ENCODE measurements at places on chromosomes 1 and 21. TPM values are rescaled to one million over a fixed set of nuclear protein-coding genes. Genes with fewer than 3 reads are reported as not detected.
A peak's percentile ranks its signal among the peaks of the same experiment; 100 is the strongest.

The PRAMEF12 gene
- not detected for total RNA-seq

- peak; percentile 7 for DNase-seq
These were observed 3.9 kb downstream of the ACOT11 start for GRCh38 chr1:54551891-54552290.

The ATXN7L2 gene
- total RNA-seq: 4.6 TPM

The CDC42BPA gene
- 41.8 TPM for total RNA-seq

DNA sequence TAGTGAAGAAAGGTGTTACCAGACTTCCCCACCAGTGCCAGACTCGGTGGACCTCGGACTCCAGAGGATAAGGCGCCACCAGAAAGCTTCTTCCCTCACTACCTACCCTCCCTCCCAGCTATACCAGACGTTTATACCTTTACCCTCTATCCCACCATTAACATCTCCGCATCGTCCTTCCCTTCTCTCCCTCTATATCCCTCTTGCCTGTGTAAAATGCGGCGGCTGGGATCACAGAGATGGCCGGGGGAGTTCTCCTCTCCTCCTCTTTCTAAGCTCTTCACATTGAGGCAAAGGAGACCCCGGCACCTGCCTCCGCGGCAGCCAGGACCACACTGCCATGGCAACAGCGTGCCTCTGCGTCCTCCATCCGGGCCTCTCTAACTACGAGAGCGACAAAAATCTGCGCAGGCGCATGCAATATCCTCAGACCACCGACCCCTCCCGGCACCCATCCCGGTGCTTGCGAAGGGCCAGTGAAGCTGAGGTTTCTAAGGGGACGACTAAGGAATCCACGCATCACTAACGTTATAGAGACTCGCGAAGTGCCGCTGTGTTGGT lies at the start of gene CCDC181:
Gene CCDC181 (minus strand): TSS at position 394 of the 561 bp plus-strand sequence. CDS start 2,547 bp downstream, outside the sequence.
- DNase-seq: peak; percentile 67

DNA sequence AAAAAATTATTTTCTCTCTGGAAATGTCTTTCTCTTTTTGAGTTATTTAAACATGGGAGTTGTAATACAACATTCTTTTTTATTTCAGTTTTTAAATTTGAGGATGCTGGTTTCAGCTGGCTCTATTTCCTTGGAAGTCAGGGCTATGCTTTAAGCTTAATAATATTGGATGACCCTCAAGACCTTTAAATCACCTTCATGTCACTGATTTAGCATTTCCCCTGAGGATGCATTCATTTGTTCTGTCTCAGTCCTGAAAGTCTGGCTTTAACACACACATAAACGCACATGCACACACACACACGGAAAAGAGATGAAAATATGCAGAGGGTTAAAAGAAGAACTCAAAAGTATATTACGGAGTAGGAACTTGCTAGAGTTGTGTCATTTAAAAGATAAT lies 260.5 kb downstream of the PTBP2 start:
- no peak for DNase-seq

DNA sequence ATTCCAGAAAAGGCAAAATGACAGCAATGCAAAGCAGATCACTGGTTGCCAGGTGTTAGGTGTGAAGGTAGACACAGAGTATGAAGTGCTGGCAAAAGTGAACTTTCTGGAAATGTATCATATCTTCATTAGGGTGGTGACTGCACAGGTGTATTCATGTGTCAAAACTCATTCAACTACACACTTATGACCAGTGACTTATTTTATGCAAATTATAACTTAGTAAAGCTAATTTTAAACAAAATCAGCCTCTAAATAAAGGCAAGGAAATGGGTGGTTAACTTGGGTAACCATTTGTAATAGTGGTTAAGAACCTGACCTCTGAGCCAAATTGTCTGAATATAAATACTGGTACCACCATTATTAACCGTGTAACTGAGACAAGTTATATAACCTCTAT lies 7.4 kb downstream of the COP1 start:
- no peak for DNase-seq

DNA sequence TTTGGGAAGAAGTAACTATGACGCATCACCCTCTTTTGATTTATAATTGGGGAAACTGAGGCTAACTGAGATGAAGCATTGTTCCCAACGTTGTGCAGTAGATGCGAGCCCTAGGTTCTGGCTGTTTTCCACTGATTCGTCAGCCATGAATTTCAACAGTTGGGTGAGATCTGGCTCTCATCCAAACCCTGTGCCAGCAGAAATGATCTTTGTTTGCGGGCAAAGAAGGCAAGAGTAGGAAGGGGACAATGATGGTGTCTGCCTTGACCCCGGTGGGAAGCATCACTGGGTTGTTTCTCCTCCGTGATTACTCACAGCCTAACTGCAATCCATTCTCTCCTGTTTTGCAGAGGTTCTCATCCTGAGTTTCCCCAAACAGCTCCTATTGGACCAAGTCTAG lies 142.3 kb downstream of the MIS18A start:
- no peak for DNase-seq

The RAP1GAP gene
- total RNA-seq: 62.4 TPM

The PCAT6 gene
- total RNA-seq: 0.81 TPM

DNA sequence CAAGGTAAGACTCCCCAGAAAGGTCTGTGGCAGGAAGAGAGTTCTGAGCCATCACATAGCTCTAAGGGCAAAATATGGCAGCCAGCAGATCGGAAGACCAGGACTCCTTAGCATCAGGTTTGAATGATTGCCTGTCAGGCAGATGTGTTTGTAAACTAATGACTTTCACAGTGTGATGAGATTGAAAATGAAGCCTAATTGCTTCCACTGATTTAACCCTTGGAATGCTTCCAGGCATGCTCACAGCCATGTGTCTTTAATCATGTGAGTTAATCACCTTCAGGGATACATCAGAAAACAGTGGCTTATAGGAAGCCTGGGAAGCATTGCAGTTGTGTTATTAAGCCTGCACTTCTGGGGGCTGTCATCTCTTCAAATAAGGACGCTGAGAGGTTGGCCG lies 82.8 kb downstream of the LRRC53 start:
- DNase-seq: no peak

DNA sequence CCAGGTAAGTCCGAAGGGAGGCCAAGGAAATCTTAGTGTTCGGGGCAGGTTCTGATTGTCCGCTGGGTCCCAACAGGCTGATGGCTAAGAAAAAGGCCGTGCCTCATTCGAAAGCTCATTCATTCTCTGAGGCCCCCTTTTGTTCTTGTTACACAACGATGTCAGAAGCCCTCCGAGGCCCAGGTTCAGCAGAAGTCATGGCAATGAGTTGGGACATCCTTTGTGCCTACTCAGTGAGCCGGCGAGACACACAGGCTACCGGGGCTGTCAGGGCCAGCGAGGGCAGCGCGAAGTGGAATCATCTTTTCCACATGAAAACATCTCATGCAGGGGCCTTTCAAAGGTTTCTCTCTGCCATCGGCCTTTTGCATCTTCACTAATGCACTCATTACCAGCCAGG lies 49.0 kb upstream of the EFHD2 start:
- DNase-seq: no peak

GRCh38 chr1:27047914-27048313 lies 35.3 kb upstream of the TENT5B start:
- no peak for DNase-seq

The TAF12 gene
- 21.0 TPM for total RNA-seq

- DNase-seq: no peak
These were observed 164.6 kb downstream of the PLPP3 start for GRCh38 chr1:56414728-56415224.

DNA sequence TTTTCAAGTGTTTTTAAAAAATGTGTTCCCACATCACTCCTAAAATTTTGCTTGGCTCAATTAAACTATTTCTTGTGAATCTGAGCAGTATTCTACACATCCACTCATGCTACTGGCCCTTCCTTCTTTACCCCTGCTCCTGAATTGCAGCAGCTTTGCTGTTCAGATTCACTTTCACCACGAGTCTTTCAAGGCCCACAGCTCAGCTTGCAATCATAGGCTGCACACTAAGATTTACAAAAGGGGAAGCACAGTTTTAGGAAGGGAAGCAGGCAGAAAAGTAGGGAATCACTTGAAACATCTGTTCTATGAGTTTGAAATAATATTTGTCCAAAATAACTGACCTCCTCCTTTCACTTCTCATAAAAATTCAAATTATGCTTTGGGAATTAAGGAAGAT lies 70.9 kb upstream of the EDEM3 start:
- DNase-seq: no peak

DNA sequence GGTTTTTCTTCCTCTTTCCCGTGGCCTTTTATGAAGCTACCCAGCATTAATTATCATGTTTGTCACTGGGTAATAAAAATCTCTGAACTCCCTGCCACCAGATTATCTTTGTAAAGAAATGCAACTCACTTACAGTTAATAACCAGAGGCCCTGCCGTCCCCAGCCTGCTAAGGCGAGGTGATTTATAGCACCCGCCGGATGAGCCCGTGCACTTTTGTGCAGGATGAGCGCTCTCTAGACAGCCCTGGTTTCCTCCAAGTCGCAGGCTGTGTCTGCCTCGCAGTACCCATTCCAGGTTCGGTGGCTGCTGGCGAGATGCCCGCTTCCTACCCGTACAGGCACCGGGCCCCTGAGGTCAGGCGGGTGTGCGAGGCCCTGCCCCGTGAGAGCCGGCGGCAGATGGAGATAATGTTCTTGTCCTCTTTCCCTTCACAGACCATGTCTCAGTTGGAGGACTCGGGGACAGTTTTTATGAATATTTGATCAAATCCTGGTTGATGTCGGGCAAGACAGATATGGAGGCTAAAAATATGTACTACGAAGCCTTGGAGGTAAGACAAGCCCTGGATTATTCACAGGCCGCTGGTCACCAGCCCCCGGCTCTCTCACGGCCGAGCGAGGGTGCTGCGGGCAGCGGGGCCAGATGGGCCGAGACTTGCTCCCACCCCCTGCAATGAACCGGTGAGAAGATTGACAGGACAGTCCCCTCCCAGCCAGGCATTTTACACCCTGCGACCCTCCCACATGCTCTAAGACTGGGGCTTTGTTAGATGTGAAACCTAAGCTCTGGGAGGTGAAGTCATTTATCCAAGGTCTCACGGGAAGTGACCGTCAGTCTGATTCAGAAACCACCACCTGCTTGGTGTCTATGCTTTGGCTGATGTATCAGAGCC lies 28.5 kb upstream of the SELENON start:
- DNase-seq: peak; percentile 73

- no peak for DNase-seq
These were observed 347.4 kb upstream of the PTBP2 start for GRCh38 chr1:96374076-96374762.

DNA sequence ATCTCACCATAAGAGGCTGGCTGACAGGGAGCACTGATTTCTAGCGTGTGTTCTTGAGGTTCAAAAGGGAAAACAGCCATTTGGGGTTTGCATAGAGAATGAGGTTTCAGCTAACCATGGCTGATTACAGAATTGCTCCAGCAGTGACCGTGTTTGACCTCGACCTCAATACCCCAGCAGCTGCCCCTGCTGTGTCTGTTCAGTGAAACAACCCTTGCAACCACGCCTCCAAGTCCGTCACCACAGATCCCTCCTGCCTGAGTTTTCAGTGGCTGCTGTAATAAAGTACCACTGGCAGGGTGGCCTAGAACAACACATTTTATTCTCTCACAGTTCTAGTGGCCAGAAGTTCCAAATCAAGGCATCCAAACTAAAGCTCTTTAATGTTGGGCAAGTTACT lies 147.7 kb downstream of the HUNK start:
- DNase-seq: no peak

The P3H1 gene
- 22.3 TPM for total RNA-seq

The CTSE gene
- 85.8 TPM for total RNA-seq

DNA sequence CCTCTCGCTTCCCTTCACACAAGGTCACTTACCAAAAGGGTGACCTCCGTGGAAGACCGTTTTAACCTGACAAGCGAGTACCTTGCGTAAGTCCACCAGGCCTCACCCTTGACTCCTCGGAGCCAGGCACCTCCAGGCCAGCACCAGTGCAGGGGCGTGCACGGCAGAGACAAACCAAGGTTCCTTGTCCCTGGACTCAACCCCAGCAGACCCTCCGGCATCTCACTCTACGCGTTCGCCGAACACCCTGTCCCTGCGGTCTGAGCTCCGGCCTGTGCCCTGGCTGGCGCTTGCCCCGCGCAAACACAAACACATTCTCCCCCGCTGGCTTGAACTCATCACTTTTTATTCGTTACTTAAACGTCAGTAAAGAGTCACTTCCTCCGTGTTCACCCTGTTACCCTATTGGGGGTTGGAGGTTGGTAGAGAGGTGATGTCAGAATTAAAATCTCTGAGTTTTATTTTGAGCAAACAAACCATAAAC lies 4.5 kb downstream of the TBX15 start:
- DNase-seq: no peak

GRCh38 chr1:3711780-3712451 lies 40.3 kb upstream of the CCDC27 start:
- DNase-seq: no peak

- no peak for DNase-seq
These were observed 124.3 kb upstream of the SAMSN1 start for GRCh38 chr21:14670409-14670808.

The SAMD13 gene
- 1.6 TPM for total RNA-seq

GRCh38 chr1:212782422-212783154 lies 9.0 kb downstream of the NSL1 start:
- DNase-seq: no peak

DNA sequence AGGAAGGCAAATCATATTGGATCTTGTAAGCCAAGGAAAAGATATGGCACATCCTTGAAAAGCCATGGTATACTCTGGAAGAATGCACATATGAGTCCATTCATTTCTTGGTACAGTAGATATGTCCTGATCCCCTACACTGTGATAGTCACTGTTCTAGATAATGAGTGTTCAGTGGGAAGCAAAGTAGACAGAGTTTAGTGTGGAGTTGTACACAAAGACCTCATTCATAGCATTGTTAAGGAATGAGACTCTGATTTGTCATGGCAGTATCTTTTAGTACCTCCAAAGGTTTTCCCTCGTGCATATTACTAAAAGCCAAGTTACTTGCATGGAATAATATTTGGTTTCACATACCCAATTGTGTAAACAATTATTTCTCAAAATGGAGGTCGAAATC lies 204.7 kb downstream of the NFIA start:
- DNase-seq: no peak

DNA sequence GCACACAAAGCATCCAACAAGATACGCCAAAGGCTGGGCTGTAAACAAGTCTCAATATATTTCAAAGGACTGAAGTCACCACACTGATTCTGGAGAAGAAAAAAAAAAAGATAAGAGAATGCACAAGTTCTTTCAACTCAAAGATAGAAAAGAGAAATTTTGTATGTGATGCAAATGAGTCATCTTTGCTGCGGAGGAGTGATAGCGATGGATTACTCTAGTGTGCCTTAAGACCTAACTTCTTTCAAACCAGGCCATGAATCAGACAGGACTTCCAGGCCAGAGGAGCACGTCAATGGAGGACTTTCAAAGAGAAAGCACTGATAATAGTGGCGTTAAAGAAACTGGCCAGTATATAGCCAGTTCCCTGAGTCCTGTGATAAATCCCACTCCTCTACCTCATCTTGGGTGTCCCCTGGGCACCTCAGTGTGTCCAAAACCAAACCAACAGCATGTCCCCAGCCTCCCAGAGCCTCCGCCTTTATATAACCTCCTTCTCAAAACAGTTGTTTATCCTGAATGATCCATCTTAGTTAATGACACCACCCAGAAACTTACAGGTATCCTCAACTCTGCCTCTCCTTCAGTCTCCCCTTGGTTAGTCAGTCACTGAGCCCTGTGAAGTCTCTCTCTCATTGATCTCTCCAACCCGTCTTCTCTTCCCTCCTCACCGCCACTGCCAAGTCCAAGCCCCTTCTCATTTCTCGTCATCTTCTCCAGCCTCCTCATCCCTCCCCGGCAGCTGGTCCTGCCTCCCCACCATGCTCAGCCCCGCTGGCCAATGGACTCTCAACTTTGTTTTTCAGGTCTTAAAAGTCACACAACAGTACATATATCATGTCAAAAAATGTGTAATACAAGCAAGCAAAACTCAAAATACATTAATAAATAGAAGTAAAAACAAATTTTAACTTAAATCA lies 47.2 kb upstream of the IFFO2 start:
- DNase-seq: no peak

Measured in upper lobe of right lung (tissue), 1 donor.